CD4-positive, alpha-beta memory T cell (primary cell): ENCODE measurements at places on chromosomes 6 and 20.

DNA sequence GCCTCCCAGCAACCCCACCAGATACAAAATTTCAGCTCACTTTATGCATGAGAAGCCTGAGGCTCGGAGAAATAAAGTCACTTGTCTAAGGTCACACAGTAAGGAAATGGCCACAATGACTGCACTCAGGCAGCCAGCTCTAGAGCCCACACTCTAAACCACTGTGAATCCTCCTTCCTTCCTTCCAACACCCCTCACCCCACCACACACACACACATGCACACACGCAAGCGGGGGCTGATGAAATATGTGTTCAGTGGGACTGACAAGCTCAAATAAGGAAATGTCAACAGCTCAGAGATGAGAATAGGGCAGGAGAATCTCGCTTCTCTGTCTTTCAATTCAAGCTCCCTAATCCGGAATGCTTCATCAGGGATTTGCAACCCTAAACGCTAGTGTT is 6.0 kb upstream of the BPIFA1 start:
- DNase-seq, result no peak

- DNase-seq, result no peak
Observed at GRCh38 chr20:40641202-40641601, 47.8 kb downstream of the MAFB start.

GRCh38 chr6:140052736-140053729 is 678.6 kb upstream of the CITED2 start:
- DNase-seq, result no peak

GRCh38 chr6:53281518-53282215 is 67.1 kb downstream of the ELOVL5 start:
- DNase-seq, result no peak

DNA sequence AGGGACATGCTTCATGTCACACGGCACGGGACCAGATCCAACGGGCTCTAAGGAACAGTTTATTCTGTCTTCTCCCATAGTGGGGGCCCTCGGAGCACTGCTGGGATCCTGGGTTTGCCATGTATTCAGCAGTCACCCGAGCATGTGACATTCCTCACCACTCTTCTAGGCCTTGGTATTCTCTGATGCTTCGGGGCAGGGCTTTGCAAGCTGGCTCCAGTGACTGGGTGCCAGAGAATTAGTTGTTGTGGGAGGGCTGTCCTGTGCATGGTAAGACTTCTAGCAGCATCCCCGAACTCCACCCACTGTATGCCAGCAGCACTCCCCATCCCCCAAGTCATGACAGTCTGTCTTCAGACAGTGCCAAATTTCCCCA is 5.4 kb downstream of the CCN5 start:
- no peak for DNase-seq

GRCh38 chr6:7730001-7730783 is 4.3 kb downstream of the BMP6 start:
- no peak for DNase-seq
